OCI-M1 (cell line): ENCODE measurements at places on chromosomes 12 and 14.
A peak's percentile ranks its signal among the peaks of the same experiment; 100 is the strongest.

GRCh38 chr14:86574051-86574777 is 1044.3 kb downstream of the FLRT2 start:
- peak; percentile 18 for DNase-seq

DNA sequence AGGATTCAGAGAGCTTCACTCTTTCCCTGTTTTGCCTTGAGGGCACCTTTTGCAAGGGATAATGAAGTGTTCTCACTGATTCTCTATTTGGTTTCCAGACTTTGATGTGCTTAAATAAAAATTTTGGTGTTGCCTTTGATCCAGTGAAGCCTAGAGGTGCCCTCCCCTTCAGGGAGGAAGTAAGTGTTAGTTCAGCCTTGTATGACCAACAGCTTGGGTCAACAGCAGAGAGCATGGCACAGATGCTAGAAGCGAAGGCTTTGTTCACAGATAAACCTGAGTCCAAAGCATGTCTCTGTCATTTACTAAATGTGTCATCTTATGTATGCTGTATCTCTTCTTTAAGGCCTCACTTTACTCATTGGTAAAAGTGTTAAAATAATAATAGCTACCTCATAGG is 52.8 kb upstream of the STXBP6 start:
- DNase-seq, result no peak

DNA sequence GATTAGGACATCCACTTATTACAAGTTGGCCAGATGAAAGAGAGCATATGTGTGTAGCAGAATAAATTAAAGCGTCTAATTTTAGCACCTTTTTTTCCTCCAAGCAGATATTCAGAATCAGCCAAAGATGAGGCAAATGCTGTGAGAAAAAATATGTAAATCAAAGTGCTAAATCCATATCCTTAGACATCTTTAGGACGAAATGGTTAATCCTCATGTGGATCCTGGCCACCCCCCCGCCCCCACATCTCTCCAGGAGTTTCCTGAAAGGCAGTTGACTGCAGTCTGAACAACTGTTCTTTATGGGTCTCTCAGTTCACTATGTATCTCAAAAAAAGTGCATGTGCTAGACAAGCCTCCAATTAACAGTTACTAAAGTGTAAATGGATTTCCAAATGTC is 1768.1 kb upstream of the SEL1L start:
- no peak for DNase-seq

DNA sequence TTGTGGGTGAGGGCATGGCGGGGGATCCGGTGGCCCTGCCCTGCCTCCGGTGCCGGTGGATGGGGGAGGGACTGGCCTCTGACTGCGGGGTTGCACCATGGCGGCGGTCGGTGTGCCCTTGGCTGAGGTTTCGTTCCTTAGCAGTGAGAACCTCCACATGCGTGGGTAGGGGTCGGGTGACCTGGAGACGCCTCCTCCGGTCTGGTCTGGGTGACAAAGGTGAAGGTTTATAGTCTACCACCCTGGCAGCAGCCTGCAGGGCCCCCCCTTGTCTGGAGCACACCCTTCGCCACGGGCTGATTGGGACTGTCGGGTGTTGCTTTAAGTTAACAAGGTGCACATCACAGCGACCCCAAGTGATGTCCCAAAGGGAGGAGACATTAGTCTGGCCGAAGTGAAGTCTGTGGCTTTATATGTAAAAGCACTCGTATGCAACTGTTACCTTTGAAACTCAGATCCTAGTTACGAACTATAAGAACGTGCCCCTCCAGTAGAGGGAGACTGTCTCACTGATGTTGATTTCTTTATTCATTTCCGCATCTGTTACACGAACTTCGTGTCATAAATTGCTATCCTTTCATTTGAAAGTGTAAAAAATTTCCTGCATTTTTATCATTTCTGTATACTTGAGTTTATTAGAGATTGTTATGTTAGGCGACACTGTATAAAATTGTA is 74.4 kb downstream of the WDR20 start:
- no peak for DNase-seq

DNA sequence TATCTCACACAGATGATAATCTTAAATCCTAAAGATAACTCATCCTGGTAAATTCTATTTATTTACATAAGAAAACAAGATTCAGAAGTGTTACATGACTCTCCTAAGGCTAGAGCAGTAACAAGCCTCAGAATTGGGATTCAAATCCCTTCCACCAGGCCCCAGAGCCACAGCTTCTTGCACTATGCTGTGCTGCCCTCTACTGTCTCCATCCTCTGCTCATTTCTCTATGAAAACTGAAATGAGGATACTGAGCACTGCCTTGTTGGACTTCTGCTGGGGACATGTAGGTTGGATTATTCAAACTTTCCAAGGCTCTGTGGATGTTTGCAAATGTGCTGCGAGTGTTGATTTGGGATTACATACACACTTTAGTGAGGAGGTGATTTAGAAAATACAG is 23.5 kb upstream of the C12orf50 start:
- peak; percentile 68 for DNase-seq

- DNase-seq, result peak; percentile 57
Measured at GRCh38 chr14:86038387-86039042, 508.6 kb downstream of the FLRT2 start.

DNA sequence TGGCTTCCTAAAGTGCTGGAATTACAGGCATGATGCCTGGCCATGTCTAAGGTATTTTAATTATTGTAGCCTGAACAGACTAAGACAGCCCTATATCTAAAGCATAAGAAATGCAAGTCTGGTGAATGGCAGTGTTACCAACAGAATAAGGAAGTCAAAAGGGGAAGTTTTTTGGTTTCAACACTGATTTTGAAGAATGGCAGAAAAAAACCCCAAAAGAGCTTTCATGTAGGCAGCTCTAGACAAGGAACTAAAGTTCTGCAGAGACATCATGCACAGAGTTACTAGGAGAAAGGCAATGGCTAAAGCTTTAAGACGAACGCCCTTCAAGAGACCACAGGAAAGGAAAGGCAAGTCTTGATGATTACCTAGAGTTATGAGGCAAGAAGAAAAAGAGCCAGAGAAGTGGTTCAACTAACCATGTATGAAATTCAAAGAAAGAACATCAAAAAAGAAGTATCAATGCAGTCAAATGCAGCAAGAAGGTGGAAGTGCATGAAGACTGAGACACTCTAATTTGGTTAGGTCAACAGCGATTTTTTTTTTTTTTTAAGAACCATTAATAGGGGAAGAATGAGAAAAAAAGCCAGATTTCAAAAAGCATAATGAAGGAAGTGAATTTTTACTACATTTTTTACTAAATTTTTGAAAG is 50.8 kb downstream of the RPS6KA5 start:
- DNase-seq, result peak; percentile 89

DNA sequence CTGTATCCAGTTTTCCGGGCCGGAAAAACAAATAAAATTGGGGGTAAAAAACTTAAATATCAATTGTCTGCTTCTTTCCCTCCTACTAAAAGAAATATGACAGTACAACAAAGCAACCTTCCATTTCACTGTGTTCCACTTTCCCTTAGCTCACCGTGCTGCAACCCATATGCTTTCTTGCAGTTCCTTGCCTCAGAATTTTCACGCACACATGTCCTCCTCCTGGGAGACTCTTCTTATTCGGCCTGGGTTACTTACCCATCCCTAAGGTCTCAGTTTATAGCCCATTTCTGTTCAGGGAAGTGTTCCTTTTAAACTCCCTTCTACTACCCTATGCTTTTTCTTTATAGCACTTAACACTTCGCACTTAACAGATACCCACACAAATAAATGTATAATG is 4.5 kb upstream of the MAGOHB start:
- peak; percentile 68 for DNase-seq

DNA sequence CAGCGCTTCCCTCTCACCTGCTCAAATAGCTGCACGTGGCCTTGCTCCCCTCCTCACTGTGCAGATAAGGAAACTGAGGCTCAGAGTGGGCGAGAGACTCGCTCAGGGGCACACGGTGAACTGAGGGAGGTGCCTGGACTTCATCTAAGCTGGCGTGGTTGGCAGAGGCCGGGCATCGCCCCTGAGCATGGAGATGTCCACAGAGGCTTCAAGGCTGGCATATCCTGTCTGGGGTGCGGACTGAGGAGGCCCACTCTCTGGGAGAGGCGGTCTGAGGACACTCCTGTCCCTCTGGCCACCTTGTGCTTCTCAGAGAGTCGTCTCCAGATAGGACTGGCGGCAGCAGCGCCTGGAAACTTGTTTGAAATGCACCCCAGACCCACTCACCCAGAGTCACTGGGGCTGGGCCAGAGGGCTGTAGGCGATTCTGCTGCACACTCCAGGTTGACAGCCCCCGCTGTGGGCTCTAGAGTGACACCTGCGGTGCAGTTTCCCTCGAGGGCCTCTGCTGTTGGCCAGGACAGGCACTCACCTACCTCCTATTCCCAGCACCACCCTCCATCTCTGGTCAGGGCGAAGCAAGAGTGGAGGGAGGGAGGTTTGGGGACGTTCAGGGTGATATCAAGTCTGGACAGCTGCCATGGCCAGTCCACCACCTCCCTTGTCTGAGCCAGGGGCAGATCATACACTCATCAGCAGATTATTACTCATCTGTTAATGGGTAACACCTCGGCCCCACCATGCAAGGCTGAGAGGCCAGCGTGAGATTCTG is 11.2 kb upstream of the LBHD2 start:
- no peak for DNase-seq

GRCh38 chr14:55450539-55450938 is 10.1 kb upstream of the TBPL2 start:
- no peak for DNase-seq

DNA sequence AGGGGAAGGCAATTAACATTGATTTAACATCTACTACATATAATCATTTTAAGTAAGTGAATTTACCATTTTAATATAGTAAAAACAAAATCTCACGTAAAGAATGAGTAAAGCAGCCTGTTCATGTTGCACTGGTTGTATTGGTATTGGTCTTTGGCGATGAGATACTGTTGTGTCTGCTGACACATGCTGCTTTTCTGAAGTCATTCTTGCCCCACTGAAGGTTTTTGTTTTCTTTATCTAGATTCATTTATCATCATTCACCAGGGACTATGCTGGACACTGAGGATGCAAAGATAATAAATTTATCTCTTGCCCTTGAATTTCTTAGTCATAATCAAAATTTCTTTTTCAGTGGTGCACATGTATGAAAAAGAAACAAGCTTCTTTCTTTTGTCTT is 246.2 kb upstream of the NPAS3 start:
- peak; percentile 17 for DNase-seq

- DNase-seq, result no peak
Measured at GRCh38 chr14:91501951-91502930, 7.9 kb downstream of the PPP4R3A start.

DNA sequence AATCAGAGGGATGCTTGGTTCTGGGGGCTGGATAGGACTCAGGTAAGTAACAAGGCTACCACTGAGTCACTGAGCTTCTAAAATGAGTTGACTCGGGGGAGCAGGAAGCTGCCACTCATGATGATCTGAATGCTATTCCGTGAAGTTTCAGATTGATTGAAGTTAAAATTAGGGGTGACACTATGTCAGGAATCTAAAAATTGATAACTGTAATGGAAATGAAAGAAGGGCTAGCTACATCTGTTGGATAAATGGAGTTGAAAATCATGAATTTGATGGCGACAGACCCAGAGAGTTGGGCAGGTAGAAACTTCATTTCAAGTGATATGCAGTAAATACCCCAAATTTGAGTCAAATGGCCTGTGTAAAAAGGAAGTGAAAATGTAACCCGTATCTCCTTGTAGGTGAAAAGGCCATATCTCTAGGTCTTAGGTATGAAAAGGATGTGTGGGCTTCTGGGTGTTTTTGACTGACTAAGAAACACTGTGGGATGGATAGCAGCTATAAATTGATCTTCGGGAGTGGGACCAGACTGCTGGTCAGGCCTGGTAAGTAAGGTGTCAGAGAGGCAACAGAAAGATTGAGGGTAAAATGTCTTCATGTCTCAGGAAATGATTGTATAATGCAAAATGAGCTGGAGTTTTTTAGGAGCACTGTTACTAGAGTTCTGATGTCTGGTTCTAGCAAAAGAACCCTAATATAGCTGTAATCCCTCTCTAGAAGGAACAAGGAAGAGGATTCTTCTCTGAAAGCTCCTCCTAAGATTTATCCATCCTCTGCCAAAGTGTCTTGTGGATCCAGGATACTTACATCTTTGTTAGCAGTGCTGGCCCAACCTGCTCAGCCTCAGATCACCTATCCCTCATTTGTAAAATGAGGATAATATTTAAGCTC is 57.3 kb downstream of the DAD1 start:
- no peak for DNase-seq

- DNase-seq, result no peak
Measured at GRCh38 chr12:15186597-15186996, 34.6 kb downstream of the RERG start.

DNA sequence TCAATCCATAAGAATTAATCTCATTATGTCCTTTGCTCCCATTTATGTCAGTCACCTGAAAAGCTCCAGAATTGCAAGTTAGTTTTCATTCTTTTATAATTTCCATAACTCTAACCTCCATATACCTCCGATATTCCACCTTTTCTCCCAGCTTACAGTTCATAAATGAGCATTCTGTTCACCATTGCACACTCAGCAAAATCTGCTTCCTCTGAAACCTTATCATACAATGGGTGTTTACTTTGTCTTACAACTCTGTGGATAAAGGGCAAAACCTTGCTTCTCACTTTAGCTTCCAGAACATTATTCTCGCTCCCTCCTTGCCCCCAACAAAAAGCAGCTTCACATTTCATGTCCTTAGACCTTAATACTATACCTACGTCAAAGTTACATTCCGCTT is 19.3 kb upstream of the SLCO1B1 start:
- DNase-seq, result no peak

DNA sequence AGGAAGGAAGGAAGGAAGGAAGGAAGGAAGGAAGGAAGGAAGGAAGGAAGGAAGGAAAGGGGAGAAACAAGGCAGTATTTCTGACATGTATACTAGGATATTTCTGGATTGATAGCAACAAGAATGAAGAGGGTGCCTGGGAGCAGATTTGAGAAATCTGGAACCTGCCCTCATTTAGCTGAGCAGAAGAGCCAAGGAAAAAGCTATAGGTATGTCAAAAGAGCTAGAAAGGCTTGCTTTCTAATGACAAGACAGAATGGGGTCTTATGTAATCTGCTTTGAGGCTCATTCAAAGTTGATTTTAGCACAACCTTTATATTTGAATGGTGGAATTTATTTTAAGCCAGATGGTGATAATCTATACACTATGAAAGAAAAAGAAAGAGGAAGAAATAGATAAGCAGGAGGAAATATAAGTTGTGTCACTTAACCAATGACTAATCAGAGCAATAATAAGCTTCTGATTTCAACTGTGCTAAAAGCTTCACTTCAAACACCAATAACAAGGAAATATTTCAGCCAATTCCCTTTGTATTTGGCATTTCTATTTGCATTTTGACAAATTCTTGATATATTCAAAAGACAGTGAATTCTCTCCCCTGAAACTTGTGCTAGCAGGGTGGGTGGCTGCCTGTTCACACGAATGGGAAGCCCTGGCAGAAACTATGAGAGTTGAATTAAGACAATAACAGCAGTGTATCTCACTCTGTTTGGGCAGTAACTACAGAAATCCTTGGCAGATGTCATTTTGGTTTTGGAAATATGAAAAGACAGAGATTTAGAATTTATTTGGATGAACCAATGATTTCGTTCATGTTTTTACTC is 76.3 kb upstream of the FLRT2 start:
- peak; percentile 7 for DNase-seq

DNA sequence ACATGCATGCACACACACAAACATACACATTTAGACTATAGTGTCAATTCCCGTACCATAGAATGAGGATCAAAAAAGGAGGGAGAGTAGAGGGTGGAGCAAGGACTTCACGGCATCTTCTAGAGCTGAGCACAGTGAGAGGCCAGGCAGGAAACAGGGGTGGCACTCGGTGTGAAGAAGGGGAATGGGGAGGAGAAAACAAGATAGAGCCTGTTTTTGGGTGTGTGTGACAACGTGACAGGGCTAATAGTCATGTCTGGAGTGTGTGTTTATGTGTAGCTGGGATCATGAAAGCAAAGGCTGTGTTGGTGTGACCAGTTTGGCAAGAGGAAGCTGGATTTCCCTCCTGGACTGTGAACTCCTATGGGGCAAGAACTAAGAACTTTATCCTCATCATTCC is 9.9 kb upstream of the ACVR1B start:
- DNase-seq, result no peak
